ENCODE measurements at places on chromosomes 6 and 20.

DNA sequence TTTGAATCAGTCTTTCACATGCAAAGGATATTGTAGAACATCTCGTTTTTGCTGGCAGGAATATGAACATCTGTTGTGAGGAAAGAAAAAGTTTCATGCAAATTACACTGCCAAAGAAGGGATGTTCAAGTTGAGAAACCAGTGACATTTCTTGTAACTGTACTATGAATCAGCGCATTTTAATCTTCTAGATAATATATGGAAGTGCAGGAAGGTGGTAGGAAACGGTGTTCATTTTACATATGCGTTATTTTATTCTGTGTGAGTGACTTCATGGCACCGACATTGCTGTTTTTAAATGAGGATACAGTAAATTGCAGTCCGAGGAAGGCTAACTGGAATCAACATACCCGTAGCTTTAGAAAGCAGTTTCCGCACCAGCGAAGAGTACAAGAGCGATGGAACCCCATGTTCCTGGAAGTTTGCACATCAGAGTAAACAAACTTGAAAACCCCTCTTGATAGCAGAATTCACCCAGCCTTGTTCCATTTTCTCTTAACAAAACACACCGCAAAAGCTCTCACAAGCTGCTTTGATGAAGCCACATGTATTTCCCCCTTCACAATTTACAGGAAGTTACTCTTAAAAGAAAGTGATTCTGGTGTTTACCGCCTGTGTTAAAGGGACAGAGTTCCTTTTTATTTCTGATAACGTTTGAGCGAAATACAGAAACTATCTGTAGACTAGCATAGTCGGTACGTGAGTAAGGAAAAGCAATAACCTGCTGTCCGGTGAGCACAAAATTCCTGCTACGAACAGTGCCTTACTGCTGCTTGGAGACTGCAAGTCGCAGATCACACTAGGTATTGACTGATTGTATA lies 11.5 kb downstream of the PRDM1 start:
- DNase-seq: peak; percentile 58

- DNase-seq: no peak
Measured at GRCh38 chr20:41837669-41838224, 219.6 kb upstream of the CHD6 start.

- no peak for DNase-seq
Measured at GRCh38 chr6:150149146-150149545, 6.3 kb downstream of the PPP1R14C start.

- no peak for DNase-seq
Measured at GRCh38 chr6:106684011-106684410, 54.6 kb downstream of the QRSL1 start.

DNA sequence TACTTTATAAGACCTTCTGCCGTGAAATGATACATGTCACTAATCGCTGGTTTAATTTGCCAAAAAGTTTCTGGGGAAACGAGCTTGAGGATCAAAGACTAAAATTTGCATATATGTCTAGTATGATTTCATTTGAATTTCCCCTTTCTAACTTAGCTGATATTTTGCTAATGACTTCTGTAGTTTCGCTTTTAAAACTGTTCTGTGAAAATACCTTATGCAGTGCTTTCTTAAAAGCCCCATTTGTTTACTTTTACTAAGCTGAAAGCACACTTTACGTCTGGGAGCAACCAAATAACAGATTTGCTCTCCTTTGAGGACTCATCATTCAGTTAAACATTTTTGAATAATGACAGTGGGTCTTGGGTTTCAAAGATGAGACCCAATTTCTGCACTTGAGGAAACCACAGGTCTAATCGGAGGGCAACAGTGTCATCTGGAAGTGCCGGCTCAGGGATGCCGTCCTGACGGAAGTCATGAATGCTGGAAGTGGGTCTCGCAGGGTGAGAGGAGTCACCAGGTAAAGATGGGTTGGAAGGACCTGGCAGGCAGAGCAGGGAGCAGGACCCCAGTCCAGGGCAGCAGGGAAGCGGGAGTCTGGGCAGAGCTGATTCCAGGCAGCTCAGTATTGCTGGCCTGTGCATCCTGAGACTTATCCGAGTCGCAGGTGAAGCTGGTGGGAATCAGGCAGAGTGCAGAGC lies 33.2 kb downstream of the PLEKHG1 start:
- no peak for DNase-seq

- DNase-seq: no peak
Measured at GRCh38 chr6:90809035-90809434, 222.2 kb upstream of the MAP3K7 start.
